ENCODE measurements at places on chromosomes 5 and 9.

DNA sequence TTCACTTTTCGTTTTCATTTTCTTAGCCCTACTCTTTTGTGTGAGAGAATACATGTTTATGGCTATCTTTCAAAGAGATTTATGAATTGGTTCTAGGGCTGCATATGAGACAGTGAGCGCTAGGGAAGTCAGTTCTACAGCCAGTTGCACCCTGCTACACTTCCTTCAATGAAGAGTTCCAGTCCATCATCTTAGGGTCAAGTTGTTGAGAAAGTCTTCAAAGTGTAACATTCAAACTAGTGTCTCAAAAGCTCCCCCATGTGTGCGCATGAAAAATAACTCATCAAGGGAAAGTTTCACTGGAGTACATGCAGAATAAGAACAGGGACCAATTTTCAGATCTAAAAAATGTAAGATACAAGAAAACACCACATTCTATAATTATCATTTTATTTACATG, 317.2 kb downstream of the DEPDC1B start:
- no peak for DNase-seq

DNA sequence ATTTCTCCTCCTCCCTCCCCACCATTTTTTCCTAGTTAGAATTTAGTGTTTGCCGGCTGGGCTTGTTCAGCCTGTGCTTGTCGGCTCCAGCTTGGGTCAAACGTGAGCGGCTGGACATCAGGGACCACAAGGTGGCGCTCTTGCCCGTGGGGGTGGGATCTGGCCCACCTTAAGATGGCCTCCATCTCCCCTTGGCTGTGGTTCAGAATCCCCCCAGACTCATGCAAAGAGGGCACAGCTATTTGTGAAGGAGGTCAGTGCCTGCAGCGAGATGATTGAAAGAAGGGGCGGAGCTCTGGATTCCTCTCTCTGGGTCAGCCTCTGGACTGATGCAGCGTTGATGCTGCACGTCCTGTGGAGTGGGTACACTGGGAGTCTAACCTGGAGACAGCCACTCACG, 283.3 kb upstream of the TUT7 start:
- DNase-seq, result no peak

DNA sequence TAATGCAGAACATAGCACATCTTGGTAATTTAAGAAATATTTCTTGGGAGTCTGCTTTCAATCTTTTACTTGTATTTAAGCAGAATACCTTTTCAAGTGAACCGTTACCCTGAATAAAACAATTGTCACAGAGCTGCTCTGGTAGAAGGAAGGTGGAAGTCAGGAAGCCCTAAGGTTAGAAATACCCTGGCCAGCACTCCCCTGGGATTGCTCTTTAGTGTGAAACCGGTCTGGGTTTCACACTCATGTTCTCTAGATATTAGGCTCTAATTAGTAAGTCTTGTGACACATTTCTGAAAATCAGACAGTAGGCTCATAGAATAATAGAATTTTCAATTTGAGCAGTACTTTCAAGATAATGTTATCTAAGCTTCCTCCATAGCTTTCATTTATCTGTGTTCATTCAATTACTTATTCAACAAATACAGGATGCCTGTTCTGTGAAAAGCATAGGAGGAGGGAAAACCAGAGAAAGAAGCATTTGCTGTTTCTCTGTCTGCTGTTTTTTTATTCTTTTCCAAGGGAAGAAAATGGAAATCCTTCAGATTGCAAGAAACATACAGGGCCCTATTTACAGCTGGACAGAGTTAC, 825.5 kb downstream of the TLR4 start:
- no peak for DNase-seq

DNA sequence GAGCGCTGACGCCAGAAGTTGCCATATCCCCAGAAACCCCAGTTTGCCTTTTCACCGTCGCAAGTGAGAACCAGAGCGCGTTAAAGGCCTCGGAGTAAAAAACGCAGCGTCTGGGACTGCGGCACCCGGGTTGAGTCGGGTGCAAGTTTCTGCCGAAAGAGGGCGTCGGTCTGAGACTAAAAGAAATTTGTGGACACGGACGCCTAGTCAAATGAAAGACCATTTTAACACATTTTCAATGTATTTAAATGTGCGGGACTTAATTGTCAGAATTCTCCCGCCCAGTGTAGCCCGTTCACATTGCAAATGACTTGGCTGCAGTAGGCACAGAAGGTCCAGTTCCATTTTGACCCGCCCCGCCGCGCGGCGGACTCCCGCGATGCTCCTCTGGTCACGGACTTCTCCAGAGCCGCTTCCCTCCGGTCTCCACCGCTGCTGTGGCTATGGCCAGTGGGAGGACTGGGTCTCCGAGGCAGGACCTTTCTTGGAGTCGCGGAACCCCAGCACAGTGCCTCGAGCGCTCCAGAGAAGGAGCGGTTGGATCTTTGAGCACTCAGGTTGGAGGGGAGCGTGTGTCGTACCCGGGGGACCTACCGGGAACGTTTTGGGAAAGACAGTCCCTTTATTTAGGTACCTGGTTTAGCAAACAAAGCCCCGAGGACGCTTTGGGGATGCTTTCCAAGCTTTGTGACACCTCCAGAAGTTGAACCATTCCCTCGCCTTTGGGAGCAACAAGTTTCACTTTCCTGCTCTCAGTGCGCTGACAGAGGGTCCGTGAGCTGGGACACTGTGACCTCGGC, 1.2 kb upstream of the NPR3 start:
- DNase-seq, result peak; percentile 25

DNA sequence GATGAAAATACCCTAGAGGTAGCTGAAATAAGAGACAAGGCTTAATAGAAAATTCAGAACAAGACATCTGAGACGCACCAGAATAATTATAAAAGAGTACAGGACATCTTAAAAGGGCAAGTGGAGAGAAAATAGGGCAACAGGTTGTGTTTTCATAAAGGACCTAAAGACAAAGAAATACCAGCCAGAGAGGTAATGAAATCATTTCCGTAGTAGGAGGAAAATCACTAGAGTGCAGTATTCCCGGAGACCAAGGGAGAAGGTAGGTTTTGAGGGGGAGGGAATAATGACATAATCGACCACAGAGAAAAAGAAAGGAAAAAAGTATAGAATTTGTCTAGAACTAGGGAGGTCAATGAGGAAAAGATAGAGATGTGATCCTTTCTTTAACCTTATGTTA, 26.2 kb upstream of the CTNNAL1 start:
- DNase-seq, result no peak

- no peak for DNase-seq
Observed at GRCh38 chr5:56161927-56162326, 71.2 kb downstream of the ANKRD55 start.

GRCh38 chr5:145341842-145342241, 493.3 kb downstream of the PRELID2 start:
- no peak for DNase-seq

DNA sequence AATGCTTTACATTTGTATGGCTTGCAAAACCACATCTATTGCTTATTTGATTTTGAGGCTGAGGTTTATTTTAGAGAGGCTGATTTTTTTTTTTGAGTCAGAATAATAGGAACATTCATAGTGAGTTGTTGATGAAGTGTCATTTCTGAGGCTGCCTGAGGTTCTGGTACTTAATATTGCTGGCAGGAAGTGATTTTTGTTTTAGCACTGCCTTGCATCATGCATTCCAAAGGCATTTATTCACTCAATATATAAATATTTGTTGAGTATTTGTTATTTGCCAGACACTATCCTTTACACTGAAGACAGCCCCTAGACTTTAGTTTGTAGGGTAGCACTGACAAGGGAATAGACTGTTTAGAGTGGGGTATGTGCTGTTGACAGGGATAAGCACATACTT, 2.7 kb downstream of the RNF20 start:
- no peak for DNase-seq

GRCh38 chr9:78893774-78894401, 597.0 kb downstream of the PSAT1 start:
- DNase-seq, result no peak

DNA sequence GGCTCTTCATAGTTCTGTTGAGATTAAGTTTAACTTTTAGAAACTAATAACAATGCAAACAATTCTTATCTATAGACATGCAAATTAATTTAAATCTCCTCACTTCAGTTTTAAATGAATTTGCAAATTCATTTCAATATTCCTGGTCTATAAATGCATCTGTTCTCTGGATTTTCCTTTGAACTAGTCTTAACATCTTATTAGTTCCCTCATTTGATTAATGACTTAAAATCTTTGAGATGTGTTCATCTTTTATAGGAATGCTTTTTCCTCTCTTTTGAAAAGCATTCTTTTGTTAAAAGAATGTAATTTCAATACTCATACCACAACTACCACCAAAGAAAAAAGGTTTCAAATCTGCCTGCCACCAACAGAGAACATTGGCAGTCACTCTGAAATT, 169.4 kb downstream of the RASEF start:
- no peak for DNase-seq

DNA sequence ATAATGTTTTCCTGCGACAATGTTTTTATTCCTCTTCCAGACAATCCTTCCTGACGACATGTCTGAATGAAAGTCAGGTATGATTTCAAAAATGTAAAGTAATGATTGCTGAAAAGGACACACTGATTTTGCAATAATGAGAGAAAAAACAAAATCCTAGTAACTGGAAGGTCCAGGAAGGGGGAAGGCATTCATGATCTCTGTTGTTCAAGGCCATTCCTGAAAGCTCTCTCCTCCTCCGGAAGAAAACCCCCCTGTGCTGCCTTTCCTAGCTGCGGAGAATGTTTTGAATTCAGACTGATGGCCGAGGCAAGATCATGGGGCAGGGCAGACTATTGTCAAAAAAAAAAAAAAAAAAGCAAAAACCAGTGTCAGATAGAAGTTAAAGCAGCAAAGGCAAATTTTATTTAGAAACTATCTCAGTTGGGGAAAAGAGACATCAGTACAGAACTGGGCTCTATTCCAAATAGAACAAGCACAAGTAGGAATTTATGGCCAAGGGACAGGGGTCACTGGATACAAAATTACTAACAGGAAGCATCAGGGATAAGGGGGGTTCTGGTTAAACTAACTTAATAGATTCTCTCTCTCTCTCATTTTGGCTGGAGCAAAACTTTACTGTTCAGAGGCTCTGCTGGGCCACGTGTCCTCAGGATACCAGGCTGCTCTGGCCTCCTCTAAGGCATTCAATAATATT, 36.5 kb upstream of the CTSV start:
- DNase-seq, result no peak

- DNase-seq, result no peak
Observed at GRCh38 chr5:19903611-19904010, 84.4 kb downstream of the CDH18 start.

DNA sequence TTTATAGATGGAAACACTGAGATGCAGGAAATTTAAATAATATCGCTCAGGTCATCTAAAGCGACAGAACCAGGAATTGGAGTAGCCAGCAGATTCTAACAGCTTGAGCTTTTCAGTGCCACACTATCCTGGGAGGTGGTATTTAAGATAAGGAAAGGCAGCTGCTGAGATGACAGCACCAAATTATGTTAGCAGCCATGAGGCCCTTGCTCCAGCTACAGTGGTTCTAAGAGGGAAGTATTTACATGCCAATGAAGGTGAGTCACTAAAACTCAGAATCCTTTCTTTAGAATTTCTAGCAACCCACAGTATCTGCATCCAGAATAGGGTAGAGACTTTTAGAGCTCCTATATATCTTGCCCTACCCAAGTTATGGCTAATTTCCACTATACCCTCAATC, 127.0 kb upstream of the VLDLR start:
- no peak for DNase-seq

- no peak for DNase-seq
Observed at GRCh38 chr9:97064176-97064575, 25.2 kb upstream of the CTSV start.

- DNase-seq, result no peak
Observed at GRCh38 chr5:151562019-151562707, 29.0 kb downstream of the FAT2 start.

GRCh38 chr5:170552621-170553115, 48.8 kb downstream of the KCNIP1 start:
- no peak for DNase-seq

DNA sequence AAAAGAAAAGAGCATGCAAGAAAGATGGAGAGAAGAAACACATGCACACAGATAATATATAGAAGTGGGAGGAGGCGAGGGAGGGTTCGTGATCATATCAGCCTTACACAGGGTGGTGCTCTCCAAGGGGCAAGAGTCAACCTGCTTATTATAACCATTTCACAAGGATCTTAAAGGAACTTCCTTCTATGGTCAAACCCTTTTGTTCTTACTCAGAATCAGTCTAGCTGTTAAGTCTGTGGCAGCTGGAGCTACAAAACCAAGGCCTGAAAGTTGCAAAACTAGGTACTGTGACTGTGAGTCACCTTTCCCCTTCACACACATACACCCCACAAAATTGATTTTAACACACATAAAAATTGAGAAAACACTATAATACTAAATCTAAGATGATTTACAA, 18.5 kb upstream of the ERMP1 start:
- no peak for DNase-seq

DNA sequence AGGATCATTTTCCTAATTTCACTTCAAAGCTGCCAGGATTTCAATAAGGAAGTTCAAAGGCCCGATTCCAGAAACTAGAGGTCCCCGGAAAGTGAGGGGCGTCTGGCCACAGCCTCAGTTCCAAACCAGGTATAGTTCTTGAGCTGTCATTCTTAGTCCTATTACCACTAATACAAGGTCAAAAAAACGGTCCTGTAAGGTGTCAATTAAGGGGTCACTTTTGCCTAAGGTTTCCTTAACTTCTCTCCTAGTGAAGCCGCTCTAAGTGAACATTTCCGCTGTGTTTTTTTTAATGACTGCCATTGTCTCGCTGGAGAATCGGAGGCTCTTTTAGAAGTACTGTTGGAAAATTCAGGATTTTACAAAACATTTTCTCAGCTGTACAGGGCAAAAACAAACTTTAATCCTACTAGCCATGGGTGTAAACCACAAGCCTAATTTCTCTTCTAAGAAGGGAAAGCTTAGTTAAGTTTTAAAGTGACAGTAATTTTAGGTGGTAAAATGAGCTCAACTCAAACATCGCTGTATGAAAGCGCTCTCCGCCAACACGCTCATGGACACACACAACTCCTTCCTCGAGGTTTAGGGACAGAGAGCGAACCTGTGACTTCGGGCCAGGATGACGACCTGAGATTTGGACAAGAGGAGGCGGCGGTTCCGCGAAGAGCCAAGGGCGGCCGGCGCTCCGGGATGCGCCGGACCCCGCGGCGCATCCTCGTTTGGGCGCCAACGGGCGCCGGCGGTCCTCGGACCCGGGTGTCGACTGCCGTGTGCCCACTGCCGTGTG, 76.7 kb upstream of the IFNE start:
- no peak for DNase-seq

DNA sequence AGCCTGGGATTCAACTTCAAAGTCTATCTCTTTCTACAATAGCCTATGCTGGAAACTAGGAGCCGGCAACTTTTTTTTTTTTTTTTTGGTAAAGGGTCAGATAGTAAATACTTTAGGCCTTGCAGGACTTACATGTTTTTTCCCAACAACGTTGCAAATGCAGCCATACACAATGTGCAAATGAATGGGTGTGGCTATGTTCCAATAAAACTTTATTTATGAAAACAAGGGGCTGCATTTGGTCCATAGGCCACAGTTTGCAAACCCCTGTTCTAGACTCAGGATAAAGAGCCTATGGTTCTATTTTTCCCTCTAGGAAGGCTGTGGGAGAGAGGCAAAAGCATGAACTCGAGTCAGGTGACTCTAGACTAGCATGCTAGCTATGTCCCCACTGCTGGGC, 189.1 kb downstream of the GABBR2 start:
- DNase-seq, result no peak

GRCh38 chr5:139475865-139476617, 5.2 kb downstream of the SMIM33 start:
- no peak for DNase-seq

GRCh38 chr9:27554712-27555111, 18.6 kb downstream of the C9orf72 start:
- DNase-seq, result no peak
